NCI-H510A (cell line): ENCODE measurements at places on chromosomes 1 and 21.

DNA sequence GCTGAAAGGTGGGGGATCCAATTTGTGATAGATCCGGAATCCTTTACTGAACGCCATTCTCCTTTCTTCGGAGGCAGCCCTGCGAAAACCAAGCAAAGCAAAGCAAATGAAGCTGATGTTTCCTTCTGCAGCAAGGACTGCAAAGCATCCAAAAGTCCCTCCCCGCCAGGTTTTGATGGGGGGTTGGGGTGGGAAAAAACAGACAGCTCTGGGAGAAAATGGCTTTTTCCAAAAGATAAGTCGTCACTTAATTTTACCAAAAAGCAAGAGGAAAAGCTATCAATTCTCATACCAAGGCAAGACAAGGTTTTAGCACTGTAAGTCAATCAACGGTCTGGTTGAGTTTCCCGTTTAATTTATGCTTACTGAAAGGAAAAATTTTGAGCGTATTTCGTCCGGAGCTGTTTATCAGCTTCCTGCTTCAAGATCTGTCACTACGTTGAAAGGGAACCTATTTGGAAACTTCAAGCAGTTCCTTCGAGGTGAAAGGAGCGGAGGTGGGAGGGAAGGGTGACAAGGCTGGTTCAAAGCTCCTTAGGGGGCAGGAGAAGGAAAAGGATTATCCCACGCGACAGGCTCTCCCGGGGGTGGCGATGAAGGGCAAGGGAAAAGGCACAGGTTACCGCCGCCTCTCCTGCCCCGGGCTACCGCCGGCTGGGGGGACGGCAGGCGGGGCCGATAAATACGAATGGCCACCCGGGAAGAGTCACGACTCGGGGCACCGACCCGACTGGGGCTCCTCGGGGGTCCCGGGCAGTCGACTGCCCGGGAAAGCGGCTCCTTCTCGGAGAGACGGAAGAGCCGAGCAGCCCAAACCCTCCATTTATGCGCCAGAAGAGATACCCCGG, 750 bp downstream of the SYNJ1 start:
- no peak for DNase-seq

- no peak for DNase-seq
Observed at GRCh38 chr1:168235548-168235885, 9.7 kb downstream of the SFT2D2 start.

DNA sequence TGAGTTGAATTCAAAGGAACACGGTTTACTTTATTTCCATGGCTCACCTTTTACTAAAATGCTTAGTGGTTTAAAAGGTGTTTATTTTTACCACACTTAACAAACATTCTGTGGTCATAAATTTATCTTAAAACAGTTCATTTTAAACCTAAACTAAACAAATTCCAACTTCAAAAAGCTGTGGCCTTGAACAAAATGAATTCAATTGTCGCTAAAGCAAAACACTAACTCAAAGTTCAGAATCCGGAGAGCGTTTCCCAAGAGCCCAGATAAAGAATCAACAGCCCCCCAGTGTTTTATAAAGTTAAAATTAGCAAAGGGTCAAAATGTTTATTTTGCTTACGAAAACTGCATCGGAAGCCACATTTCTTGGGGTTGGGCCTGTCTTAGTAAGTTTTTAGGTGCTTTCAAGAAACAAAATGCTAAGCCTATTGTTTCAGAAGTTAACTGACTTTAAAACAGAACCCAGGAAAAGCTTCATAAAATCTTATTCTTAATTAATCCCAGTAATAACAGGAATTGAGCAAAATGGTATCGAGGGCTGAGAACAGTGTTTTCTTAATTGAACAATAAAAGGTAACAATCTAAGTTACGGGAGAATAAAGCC, 1.3 kb downstream of the PUM1 start:
- no peak for DNase-seq

GRCh38 chr1:78222225-78222959, 176.6 kb downstream of the GIPC2 start:
- no peak for DNase-seq

DNA sequence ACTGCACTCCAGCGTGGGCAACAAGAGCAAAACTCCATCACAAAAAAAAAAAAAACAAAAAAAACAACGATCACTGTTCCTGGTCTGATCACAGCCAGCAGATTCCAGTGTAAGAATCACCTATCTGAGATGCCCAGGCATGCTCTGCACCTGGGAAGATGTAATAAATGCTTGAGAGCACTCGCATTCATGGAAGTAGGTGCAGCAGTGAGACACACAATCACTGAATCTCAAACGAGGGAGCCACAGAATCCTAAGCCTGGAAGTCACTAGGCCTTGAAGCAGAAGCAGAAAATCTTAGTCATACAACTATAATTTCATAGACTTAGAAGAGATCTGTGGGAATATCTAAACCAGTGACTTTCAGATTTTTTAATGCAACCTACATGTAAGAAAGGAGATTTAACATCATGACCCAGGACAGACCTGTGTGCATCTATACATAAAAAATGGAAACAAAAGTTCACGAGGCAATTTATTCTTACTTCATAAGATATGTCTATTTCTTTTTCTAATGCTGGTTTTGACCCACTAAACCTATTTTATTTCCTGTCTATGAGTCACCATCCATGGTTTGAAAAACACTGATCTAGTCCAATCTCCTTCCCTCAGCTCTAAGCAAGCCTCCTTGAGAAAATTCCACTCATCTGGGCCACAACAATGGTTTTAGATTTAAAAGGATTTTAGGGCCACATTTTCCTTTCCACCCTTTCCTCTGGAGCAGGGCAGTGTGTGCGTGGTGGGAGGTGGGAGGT, 30.4 kb downstream of the RIMS3 start:
- DNase-seq = no peak

- DNase-seq = no peak
Observed at GRCh38 chr1:113976609-113977278, 2.5 kb upstream of the OLFML3 start.

- DNase-seq = no peak
Observed at GRCh38 chr1:179298952-179299351, 5.4 kb downstream of the SOAT1 start.

- no peak for DNase-seq
Observed at GRCh38 chr1:4510276-4510691, 144.1 kb upstream of the AJAP1 start.

DNA sequence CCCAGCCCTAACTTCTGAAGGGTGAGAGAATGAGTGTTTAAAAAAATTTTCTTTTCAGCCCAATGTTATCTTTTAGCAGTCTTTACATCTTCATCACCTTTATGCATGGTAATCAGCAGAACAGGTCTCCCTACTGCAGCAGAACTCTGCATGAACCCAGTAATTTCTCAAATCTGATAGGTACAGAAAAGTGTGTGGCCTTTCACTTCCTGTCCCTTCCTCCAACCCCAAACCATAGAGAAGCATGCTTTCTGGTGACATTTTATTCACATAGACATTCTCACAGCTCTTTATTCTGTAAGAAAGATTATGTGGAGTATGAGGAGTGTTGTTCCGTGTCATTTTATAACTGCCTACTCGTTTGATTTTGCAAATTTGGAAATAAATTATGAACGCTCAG, 68.6 kb downstream of the RPAP2 start:
- DNase-seq = no peak

DNA sequence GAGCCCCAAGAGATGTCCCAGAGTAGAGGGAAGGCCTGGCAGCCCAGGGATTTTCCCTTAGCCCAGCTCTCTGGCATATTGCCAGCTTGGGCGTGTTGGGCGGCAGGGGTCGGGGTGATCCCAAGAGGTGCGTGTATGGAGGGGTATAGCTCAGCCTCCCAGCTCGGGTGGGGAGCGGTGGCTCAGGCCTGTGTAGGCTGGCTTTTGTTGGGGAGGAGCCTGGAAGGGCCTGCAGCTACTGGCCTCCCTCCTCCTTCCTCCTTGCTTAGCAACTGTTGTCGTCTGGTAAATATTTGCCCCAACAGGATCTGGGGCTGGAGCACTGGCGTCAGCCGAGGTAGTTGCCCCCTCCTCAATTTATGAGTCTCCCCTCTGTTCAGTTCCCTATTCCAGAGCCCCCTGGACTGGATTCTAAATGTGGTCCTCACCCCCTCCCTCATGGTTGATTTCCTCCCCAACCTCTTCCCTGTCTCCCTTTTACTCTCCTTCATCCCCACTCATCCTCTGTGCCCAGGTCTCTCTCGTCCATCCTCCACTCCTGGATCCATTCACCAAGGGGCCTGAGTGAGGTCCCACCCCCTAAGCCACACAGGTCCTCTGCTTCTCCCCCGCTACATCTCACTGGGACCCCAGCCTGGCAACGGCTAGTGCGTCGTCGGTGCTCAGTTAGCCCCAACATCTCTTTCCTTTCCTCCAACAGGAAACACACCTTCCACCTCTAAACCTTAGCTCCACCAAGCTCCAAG, 10.3 kb upstream of the LMNA start:
- DNase-seq = peak; percentile 92

DNA sequence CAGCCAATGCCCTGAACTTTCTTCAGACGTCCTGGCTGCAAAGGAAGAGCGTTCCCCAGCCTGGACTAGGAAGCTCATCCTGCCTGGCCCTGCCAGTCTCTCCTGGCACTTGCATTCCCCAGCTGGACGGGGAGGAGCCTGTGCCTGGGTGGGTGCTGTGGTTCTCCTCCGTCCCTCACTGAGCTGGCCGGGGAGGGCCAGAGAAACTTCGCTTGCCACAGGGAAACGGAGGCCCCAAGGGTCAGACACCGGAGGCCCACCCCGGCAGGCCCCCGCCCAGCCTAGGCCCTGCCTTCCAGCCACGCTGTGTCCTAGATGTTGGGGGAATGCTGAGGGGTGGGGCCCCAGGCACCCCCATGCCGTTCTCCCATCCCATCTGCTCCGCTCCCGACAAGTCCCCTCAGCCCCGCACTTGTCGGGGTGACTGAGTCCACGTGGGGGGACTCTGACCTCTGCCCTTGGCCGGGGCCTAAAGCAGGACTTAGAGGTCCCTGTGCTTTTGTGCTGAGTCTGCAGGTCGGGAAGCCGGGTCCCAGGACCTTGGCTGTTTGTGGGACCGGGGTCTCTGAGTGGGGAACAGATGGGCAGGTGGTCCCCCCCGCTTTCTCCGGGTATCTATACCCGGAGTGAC, 4.8 kb downstream of the FTCD start:
- no peak for DNase-seq

- no peak for DNase-seq
Observed at GRCh38 chr1:244988521-244988920, 124.2 kb upstream of the HNRNPU start.

GRCh38 chr1:221562542-221563475, 179.1 kb downstream of the DUSP10 start:
- DNase-seq = no peak

GRCh38 chr1:219130366-219130935, 43.2 kb upstream of the LYPLAL1 start:
- no peak for DNase-seq

DNA sequence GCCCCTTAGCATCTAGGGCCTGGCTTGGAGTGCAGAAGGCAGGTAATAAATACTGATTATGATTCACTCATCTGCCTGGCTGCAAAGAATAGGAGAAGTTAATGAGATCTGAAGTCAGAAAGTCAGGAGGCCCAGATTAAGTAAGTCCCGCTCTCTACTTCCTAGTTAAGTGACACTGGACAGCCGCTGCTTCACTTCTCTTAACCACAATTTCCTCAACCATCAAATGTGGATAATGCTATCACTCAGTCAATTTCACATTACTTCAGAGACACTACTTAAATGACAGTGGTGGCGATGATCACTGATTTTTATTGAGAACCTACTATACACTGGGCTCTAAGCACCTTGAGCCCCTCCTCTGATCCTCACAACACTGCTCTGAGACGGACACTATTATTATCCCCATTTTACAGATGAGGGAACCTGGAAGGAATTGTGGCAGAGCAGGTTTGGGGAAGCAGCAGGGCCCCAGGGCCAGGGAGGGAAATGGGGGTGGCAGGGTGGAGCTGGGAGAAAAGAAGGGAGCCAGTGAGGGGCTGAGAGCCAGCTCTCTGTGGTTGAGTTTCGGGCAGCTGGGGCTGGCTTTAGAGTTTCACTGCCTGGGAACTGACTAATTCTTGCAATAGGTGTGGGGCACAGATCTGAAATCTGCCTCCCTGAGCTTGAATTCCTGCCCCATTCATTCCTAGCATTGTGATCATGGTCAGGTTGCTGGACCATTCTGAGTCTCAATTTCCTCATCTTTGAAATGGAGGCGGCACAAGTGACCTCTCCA, 2.4 kb upstream of the E2F2 start:
- DNase-seq = no peak

DNA sequence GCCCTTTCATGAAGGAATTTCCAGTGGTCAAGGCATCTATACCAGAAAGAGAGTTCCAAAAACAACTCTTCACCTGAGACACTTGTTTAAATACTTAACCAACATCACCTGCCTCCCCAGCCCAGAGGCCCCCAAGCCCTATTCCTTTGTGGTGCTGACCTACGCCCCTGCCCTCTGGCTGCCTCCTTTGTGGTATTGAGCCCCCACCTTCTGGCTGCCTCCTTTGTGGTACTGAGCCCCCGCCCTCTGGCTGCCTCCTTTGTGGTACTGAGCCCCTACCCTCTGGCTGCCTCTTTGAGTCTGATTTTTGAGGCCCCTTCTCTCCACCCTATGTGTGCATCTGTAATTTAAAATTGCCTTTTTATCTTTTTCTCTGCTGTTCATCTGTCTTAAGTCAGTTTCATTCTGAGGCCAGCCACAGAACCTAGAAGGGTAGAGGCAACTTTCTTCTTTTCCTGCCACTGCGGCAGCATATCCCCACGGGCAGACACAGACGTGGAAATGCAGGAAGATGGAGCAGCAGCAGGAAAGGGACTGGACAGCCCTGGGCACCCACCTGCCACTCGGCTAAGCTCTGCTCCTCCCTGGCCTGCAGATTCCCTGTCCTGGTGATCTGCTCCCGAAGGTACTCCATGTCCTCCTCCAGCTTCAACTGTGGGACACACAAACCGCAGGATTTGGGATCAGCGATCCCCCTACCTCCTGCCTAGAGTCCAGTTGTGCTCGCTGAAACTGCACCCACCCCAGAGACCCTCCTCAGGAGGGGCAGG, 3.2 kb downstream of the TRIM17 start:
- DNase-seq = no peak

DNA sequence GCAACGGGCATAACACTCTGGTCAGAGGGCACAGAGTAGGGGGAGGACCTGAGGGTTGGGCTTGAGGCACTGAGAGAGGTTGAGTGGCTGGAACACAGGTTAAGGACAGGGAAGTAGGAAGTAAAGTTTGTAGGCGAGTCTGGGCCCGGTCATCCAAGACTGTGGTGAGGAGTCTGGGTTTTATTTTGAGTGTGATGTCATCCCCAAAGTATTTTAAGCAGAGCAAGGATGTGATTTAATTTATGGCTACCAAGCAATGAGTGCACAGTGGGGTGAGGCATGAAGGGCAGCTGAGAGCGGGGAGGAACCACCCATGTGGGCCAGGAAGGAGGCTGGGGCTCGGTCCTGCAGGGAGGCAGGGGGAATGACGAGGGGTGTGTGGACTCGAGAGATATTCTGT, 11.2 kb upstream of the VWA5B1 start:
- no peak for DNase-seq

GRCh38 chr21:20721151-20721550, 277.1 kb upstream of the NCAM2 start:
- no peak for DNase-seq

DNA sequence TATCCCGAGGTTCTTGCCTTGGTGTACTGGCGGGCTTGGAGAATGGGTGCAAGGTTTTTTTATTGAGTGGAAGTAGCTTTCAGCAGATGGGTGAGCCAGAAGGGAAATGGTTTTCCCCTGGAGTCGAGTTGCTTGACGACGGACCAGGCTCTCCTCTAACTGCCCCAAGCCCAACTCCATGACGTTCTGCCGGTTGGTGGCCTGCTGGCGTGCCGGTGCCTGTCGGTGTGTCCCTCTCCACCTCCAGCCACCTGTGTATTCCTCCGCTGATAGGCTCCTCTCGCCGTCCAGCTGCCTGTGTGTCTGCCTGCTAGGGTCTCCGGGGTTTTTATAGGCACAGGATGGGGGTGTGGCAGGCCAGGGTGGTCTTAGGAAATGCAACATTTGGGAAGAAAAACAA, 34.3 kb upstream of the PTGFRN start:
- no peak for DNase-seq

- DNase-seq = no peak
Observed at GRCh38 chr1:83515578-83516154, 483.3 kb downstream of the TTLL7 start.
